ENCODE measurements at places on chromosomes 6 and 20.

- DNase-seq: no peak
Observed at GRCh38 chr20:1975291-1975690, 18.6 kb downstream of the PDYN start.

- DNase-seq: no peak
Observed at GRCh38 chr6:105739764-105740163, 336.9 kb upstream of the PREP start.

GRCh38 chr6:43308101-43308989, at the start of gene CRIP3:
Gene CRIP3, minus strand, starts transcription at chr6:43308826. Its CDS starts 34 bp downstream, at chr6:43308792.
- DNase-seq: peak; percentile 52

- peak; percentile 61 for DNase-seq
Observed at GRCh38 chr20:59782986-59783640, 150.3 kb downstream of the SYCP2 start.

GRCh38 chr20:23145281-23145700, 59.2 kb upstream of the CD93 start:
- DNase-seq: no peak

- DNase-seq: peak; percentile 1
Observed at GRCh38 chr6:96153775-96154174, 138.0 kb downstream of the FUT9 start.

DNA sequence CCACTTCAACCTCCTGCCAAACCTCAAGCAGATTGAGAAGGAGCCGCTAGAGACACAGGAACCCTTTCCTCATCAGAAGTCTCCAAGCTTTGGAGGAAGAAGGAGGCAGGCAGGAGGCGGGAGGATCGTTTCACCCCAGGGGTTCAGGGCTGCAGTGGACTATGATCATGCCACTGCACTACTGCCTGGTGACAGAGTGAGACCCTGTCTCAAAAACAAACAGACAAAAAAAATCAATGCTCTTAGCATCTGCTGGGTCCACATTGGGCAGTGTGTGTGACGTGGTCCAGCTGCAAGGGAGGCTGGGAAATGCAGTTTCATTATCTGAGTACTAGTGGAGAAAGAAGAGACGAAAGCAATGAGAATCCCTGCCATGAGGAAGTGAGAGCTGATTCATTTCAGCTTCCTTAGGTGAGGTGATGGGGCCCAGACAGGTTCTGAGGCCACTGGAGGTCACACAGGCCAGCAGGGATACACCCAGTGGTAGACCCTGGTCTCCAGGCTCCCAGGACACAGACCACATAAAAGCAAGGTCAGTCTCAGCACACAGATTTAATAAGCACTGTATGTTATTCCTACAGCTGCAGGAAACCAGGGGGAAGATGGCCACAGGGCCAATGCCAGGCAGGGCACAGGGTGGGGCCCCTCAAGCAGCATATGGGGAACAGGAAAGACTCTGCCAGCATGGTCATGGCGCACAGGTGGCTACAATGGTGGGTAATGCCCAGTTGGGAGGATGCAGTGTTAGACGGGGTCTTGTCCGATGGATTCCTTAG, 4.3 kb downstream of the GFRA4 start:
- peak; percentile 79 for DNase-seq

DNA sequence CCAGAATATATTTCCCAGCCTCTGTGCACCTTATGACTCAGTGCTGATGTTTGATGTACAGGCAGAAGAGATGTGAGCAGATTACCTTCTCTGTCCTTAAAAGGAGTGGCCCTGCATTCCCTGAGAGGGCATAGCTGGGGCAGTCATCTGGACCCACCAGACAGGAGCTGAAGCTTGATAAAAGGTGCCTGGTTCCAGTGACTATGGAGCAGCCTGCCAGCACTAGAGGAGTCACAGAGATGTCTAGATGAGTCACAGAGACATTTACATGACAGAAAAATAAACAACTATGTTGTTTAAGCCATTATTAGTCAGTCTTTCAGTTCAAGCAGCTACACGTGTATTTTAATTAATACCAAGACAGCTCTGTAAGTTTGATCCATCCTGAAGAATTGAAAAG, 237.1 kb upstream of the MOCS1 start:
- DNase-seq: no peak

DNA sequence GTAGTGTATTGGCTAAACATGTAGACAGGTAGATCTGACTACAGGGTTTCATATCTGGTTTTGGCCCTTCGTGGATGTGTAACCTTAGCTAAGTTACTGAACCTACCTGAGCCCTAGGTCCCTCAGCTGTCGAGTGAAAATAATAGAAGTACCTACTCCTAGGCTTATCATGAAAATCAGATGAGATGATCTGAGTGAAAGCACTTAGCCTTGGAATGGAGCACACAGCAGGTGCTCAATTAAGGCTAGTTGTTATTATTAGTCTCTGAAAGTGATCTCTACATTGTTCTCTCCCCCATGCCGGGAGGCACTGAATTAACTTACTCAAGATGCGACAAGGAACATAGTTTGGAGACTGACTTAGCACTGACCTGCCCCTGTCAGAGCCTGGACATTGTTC, 174.7 kb upstream of the ZNF217 start:
- DNase-seq: no peak

DNA sequence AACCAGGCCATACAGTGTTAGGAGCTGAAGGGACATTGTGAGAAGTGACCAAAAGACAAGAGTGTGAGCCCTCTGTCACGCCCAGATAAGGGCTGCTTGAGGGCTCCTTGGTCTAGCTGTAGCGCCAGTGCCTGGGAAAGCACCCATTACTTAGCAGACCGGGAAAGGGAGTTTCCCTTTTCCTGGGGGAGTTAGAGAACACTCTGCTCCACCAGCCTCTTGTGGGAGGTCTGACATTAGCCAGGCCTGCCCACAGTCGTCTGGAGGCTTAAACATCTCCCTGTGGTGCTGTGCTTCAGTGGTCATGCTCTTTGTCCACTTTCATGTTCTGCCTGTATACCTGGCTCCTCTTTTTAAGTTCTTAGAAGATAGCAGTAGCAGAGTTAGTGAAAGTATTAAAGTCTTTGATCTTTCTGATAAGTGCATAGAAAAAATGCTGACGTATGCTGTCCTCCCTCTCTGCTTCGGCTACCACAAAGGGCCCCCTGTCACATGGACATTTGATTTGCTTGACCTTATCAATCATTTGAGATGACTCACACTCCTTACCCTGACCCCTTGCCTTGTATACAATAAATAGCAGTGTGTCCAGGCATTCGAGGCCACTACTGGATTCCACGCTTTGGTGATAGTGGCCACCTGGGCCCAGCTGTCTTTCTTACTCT, 201.5 kb upstream of the ECI2 start:
- DNase-seq: no peak

DNA sequence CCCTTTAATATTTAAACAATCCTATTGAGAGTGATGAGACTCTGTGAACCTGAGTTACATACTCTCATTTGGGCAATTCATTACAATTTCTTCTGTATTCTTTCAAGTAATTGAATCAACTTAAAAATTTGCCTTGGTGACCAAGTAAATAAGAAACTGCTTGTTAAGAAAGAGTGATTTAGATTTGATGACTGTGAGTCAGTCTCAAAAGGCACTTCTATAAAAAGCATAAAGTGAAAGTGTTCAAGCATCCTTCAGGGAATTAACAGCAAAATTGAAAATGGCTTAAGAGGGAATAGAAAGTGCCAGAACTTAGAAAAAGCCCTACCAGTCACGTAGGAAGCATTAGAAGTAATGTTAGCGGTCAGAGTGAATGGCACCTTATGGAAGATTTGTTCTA, 654.7 kb downstream of the EPM2A start:
- DNase-seq: no peak

GRCh38 chr6:16003197-16003491, 125.7 kb upstream of the MYLIP start:
- DNase-seq: no peak

GRCh38 chr6:42367353-42368011, 84.2 kb downstream of the TRERF1 start:
- DNase-seq: peak; percentile 72

GRCh38 chr6:106729841-106730240, 100.5 kb downstream of the QRSL1 start:
- DNase-seq: no peak

DNA sequence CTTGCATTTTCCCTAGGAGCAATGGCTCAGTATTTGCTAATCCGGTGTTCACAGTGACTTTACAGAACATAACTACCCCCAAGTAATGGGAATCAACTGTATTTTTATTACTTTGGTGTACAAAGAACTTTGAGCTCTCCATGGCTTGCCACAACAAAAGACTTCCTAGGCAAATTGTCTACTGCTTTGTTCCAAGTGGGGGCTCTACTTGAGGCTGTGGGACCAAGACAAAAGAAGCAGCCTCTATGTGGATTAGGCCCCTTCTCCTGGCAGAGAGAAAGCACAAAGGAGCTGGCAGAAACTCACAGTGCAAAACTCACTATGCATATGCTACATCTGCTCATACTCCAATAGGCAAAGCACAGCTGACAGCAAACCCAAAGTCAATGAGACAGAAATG, 853 bp downstream of the WFDC8 start:
- DNase-seq: no peak

DNA sequence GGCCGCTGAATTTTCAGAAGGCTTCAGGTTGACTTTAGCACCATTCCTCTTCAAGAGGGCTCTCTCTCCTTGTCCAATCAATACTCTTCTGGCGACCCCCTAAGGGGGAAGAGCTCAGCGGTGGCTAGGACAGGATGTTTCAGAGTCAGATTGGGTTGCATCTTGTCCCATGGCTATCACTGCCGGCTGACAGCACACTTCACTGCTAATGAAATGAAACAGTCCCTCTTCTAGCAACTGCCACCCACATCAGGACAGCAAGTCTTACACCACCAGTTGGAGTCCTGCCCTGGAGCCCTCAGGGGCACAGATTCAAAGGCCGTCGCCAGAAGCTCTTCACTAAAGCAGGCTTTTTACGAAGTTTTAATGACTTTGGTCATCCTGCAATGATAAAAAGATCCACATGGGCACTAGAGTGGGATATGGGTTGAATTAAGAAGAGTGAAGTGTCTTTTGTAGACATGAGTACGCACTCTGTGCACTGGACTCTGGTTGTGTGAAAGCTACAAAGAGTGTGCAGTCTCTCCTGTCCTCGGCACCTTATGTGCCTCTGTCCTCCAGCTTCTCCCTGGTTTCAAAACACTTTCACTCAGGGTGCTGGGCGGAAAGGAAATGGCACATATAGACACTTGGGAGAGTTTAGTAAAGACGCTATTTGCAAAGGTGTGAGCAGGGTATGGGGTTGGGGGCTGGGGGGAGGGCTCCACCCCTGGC, 66.1 kb upstream of the SLC22A16 start:
- DNase-seq: no peak

DNA sequence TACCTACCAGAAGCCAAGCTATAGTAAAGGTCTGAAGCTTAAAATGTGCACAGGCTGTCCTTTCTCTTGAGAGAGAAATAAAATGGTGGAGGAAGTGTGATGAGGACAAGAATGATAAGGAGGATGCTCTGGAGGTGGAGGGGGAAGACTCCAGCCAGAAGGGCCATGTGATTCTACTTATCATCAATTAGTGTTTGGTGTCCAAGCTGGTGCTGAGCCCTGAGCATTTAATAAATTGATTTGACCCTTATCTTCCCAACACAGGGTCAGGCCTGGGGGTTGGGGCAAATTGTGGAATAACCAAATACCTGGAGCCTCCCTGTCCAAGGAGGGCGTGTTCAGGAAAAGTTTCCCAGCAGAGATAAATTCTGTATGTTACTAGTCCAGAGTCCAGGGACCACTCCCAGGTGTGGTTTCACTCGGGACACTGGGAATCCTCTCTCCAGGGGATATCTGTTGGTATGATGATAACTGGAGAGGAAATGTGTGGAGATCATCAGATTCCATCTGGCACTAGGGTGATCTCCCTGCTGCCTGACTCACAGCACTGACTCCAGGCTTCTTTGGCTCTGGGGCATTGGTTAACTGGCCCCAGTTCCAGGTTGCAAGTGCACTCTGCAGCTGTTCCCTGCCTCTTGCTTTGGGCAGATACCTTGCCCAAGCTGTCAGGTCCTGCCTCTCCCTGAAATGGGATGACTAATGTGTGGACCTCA, 3.8 kb upstream of the MYBL2 start:
- no peak for DNase-seq

Measured in activated CD4-positive, alpha-beta T cell treated with anti-CD3 and anti-CD28 coated beads, Interleukin-2, Interleukin-6, amounts not matched to agents 100 ng/mL and 50 ng/mL, durations not matched to agents 16 hours and 8 hours (primary cell).